ENCODE measurements at places on chromosomes 1 and 21. TPM values are rescaled to one million over a fixed set of nuclear protein-coding genes. Genes with fewer than 3 reads are reported as not detected.

DNA sequence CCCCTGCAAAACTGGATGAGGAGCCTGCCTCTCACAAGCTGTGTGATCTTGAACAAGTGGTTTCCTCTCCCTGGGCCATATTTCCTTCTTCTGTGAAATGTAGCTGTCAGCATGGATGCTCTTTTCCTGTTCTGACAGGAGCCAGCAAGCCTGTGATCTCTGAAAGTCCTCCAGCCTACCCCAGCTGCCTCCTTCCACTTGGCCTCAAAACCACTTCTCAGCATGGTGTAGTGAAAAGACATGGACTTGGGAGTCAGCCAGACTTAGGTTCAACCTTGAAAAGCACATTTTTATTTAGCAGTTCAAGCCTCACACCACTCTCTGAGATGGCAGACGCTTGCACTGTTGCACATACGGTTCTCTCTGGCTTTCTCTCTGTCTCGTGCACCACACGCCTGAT is 292.9 kb upstream of the DUSP10 start:
- H3K27ac ChIP-seq, result no peak overlapping the region
- no peak overlapping the region for H3K4me3 ChIP-seq

DNA sequence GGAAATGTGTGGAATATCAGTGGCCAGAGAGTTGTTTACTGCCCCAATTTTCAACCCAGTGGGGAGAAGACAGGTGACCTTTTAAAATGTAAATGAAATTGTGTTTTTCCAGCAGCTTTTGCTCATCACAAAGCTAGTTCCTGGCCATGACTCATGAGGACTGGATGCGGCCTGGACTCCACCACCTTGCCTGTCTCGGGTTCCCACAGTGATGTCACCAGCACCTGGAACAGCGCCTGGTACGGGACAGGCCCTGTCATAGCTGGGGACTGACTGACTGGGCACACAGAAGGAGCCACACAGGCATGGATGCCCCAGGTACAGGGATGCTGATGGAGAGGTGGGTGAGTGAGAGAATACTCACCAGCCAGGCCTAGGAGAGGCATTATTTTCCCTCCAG is 277.1 kb downstream of the AJAP1 start:
- DNase-seq, result no peak
- no peaks in the 10 kb centered on the region for H3K36me3 ChIP-seq
- H3K27ac ChIP-seq, result no peak overlapping the region
- no peaks in the 10 kb centered on the region for H3K27me3 ChIP-seq

- no peak overlapping the region for H3K27ac ChIP-seq
- H3K4me3 ChIP-seq, result no peak overlapping the region
- H3K27me3 ChIP-seq, result no peaks in the 10 kb centered on the region
- no peak for DNase-seq
Measured at GRCh38 chr1:27690183-27690582, 18.2 kb upstream of the IFI6 start.

DNA sequence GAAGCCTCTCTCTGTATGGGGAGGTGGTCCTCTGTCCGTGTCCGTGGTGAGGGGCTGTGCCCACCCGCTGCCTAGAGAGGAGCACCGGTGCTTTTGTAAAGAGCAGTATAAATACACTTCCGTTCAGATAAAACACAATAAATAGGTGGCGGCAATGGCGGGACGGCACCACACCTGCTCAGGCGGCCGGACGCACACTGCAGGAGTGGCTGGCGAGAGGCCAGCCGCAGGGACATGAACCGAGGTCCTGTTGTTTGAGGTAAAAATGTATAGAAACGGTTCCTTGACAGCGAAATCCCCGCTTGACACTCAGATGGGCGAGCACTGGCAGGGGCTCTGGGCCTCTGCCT is 40.8 kb downstream of the KRTAP10-1 start:
- H3K4me3 ChIP-seq, result no peak overlapping the region
- no peaks in the 10 kb centered on the region for H3K36me3 ChIP-seq
- H3K4me1 ChIP-seq, result no peaks in the 10 kb centered on the region
- no peaks in the 10 kb centered on the region for H3K27me3 ChIP-seq
- no peak for DNase-seq

GRCh38 chr1:208302699-208303238 is 58.6 kb upstream of the PLXNA2 start:
- no peaks in the 10 kb centered on the region for H3K4me1 ChIP-seq
- DNase-seq, result no peak
- H3K27me3 ChIP-seq, result no peaks in the 10 kb centered on the region
- H3K4me3 ChIP-seq, result no peak overlapping the region
- no peak overlapping the region for H3K27ac ChIP-seq

GRCh38 chr21:14737922-14738321 is 191.8 kb upstream of the SAMSN1 start:
- H3K36me3 ChIP-seq, result no peaks in the 10 kb centered on the region
- no peaks in the 10 kb centered on the region for H3K27me3 ChIP-seq
- no peaks in the 10 kb centered on the region for H3K4me1 ChIP-seq
- H3K4me3 ChIP-seq, result no peak overlapping the region
- no peak overlapping the region for H3K27ac ChIP-seq

DNA sequence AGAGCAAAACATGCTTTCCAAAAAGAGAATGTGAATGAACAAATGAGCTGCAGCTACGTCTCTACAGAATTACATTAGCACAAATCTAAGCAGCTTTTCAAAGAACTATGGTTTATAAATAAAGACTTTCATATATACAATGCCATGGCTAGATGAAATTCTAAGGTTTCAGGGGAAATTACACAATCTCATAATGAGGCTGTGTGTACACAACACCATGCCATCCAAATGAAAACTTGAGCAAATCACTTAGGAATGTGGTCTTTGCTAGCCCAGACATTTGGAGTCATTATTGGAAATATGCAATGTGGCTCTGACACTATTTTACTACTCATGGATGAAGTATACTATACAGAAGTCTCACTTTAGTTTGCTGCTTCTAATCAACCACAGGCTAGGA is 37.5 kb downstream of the SPAG17 start:
- no peak for DNase-seq
- H3K36me3 ChIP-seq, result no peaks in the 10 kb centered on the region
- H3K4me3 ChIP-seq, result no peak overlapping the region
- no peaks in the 10 kb centered on the region for H3K4me1 ChIP-seq

- no peak overlapping the region for H3K27ac ChIP-seq
- H3K4me3 ChIP-seq, result no peak overlapping the region
- H3K36me3 ChIP-seq, result no peaks in the 10 kb centered on the region
- H3K27me3 ChIP-seq, result no peaks in the 10 kb centered on the region
- no peaks in the 10 kb centered on the region for H3K4me1 ChIP-seq
Measured at GRCh38 chr1:113857776-113858175, 13.7 kb downstream of the PTPN22 start.

- H3K27ac ChIP-seq, result no peak overlapping the region
- H3K27me3 ChIP-seq, result no peaks in the 10 kb centered on the region
- H3K4me1 ChIP-seq, result no peaks in the 10 kb centered on the region
- peaks cover 4% of the 10 kb centered on the region for H3K36me3 ChIP-seq
Measured at GRCh38 chr21:33775100-33775828, 133.0 kb downstream of the ITSN1 start.

- no peak for DNase-seq
- H3K4me1 ChIP-seq, result no peaks in the 10 kb centered on the region
- no peak overlapping the region for H3K27ac ChIP-seq
- H3K4me3 ChIP-seq, result no peak overlapping the region
Measured at GRCh38 chr1:234458352-234459017, 20.5 kb downstream of the TARBP1 start.

DNA sequence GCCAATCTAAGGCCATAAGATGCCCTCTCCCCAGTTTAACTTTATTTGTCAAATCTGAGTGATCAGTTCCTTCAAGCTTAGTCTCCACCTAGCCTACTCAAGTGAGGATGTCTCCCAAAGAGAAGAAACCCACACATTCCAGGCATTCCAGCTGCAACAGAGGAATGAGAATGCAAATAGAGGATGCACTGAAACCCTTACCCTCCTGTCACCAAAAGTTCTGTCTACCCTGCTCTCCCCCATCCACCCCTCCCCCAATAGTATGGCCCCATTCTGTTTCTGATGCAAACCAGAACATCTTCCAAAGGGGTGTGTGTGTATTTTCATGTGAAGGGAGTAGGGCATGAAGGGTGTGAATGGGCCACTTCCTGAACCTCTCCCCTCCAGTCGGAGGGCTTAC is 3.0 kb downstream of the DUSP23 start:
- peaks cover 7% of the 10 kb centered on the region for H3K4me1 ChIP-seq
- DNase-seq, result no peak
- H3K27ac ChIP-seq, result no peak overlapping the region
- no peaks in the 10 kb centered on the region for H3K36me3 ChIP-seq
- H3K4me3 ChIP-seq, result no peak overlapping the region

- H3K36me3 ChIP-seq, result no peaks in the 10 kb centered on the region
- no peak for DNase-seq
- no peak overlapping the region for H3K27ac ChIP-seq
- no peaks in the 10 kb centered on the region for H3K4me1 ChIP-seq
- no peak overlapping the region for H3K4me3 ChIP-seq
Measured at GRCh38 chr1:25131794-25132193, 100.5 kb downstream of the SYF2 start.

INKA2 gene
- total RNA-seq, result 14.8 TPM

DNA sequence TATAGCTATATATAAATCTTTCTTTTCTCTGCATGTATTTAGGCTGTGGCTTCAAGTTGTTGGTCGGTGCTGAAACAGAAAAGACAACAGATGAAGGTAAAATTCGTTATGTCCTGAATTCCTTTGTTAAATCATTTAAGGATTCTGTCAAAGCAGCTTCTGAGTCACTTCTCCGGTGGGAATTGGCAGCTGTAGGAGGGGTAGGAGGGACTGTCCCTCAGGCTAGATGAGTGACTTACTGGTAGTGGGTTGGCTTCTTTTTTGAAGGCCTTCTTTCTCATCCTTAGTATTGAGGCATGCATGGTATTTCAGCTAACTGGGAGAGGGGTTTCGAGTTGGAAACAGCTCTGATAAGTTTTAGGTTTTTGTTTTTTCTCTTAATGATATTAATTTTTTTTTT is 22.1 kb upstream of the NEXN start:
- H3K4me1 ChIP-seq, result no peaks in the 10 kb centered on the region
- no peak overlapping the region for H3K27ac ChIP-seq
- no peak for DNase-seq
- H3K4me3 ChIP-seq, result no peak overlapping the region
- peaks cover 2% of the 10 kb centered on the region for H3K36me3 ChIP-seq

FAM110D gene
- total RNA-seq, result 5.0 TPM

DNA sequence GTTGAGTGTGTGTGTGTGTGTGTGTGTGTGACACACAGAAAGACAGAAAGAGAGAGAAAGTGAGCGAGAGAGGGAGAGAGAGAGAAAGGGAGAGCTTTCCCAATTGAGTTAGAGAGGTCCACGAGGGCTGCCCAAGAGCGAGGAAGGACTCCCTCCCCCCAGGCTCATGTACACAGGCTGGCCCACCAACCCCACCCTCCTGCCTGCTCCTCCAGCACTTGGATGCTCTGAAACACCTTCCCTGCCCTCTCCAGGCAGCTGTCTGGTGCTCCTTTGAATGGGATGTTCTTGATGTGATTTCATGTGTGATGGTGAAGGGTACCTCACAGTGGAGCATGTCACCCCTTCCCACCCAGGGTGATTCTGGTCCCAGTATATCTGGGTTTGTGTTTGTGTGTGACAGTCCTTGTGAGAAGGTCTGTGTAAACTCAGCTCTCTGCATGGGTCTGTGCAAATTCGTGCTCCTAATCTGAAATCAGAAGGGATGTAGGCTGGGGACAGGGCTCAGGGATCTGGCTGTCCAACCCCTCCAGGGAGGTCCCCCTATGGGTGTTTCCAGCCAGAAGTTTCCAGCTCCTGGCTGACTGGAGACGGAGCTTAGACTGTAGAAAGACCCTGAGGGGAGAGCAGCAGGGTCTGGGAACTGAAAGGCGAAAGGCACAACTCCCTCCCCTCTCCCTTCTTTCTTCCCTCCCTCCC is 6.8 kb upstream of the PEAR1 start:
- DNase-seq, result no peak
- H3K27ac ChIP-seq, result no peak overlapping the region
- no peaks in the 10 kb centered on the region for H3K36me3 ChIP-seq
- H3K4me1 ChIP-seq, result no peaks in the 10 kb centered on the region
- H3K27me3 ChIP-seq, result no peaks in the 10 kb centered on the region

- H3K27ac ChIP-seq, result no peak overlapping the region
- H3K4me1 ChIP-seq, result no peaks in the 10 kb centered on the region
- no peaks in the 10 kb centered on the region for H3K36me3 ChIP-seq
- H3K27me3 ChIP-seq, result no peaks in the 10 kb centered on the region
- no peak for DNase-seq
Measured at GRCh38 chr1:89701746-89702241, 68.9 kb downstream of the LRRC8C start.

- no peaks in the 10 kb centered on the region for H3K27me3 ChIP-seq
- no peaks in the 10 kb centered on the region for H3K4me1 ChIP-seq
- H3K27ac ChIP-seq, result no peak overlapping the region
- H3K4me3 ChIP-seq, result no peak overlapping the region
- no peak for DNase-seq
Measured at GRCh38 chr1:21749859-21750468, 33.0 kb downstream of the USP48 start.

DEGS1 gene
- 77.5 TPM for total RNA-seq

- no peak overlapping the region for H3K27ac ChIP-seq
- peaks cover 2% of the 10 kb centered on the region for H3K27me3 ChIP-seq
- no peak for DNase-seq
- H3K36me3 ChIP-seq, result no peaks in the 10 kb centered on the region
- H3K4me1 ChIP-seq, result no peaks in the 10 kb centered on the region
Measured at GRCh38 chr1:160406131-160406968, 6.0 kb downstream of the VANGL2 start.

LRP8 gene
- 8.1 TPM for total RNA-seq

GRCh38 chr1:232034556-232034955 is 408.0 kb downstream of the DISC1 start:
- no peak overlapping the region for H3K27ac ChIP-seq
- no peaks in the 10 kb centered on the region for H3K27me3 ChIP-seq
- no peaks in the 10 kb centered on the region for H3K4me1 ChIP-seq

All from aorta (tissue), 5 donors.